IMR-90 (cell line): ENCODE measurements at places on chromosomes 2 and 18. TPM values are rescaled to one million over a fixed set of nuclear protein-coding genes. Genes with fewer than 3 reads are reported as not detected.

Gene GNAL
- 0.28 and 0.36 TPM in 2 replicates for total RNA-seq

- no peaks in the 10 kb centered on the region for H3K4me1 ChIP-seq
- no peaks in the 10 kb centered on the region for H3K36me3 ChIP-seq
- DNase-seq: no peak
- no peaks in the 10 kb centered on the region for H3K27me3 ChIP-seq
- no peak overlapping the region for H3K27ac ChIP-seq
- H3K4me3 ChIP-seq: no peak overlapping the region
Measured at GRCh38 chr18:31396796-31397612, 20.4 kb downstream of the DSG4 start.

Gene TUBA3E
- total RNA-seq: not detected in 2 replicates

DNA sequence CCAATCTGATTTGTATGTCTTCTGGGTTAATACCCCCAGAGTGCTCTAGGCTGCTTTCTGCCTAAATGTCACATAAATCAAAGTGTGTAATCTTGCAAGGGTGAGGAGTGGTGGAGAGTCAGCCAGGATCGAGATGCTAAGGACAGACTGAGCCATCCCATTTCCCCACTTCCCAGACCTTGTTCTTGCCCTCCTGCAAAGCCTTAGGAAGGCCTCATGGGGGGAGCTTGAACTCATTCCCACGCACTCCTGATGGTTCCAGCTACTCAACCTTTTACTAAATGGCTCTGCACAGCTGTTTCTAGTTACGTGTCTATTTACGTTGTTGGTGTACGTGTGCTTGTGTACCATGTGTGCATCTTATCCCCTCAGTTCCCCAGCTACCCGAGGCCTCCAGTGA, 423.6 kb upstream of the TNP1 start:
- DNase-seq: peak; percentile 20
- H3K4me1 ChIP-seq: peaks cover 27% of the 10 kb centered on the region
- no peak overlapping the region for H3K4me3 ChIP-seq
- no peaks in the 10 kb centered on the region for H3K27me3 ChIP-seq

Gene MAB21L4
- not detected in 2 replicates for total RNA-seq

- H3K36me3 ChIP-seq: peaks cover 2% of the 10 kb centered on the region; the same call in 1 of the 2 replicates
- H3K4me1 ChIP-seq: no peaks in the 10 kb centered on the region
- DNase-seq: no peak
- no peak overlapping the region for H3K4me3 ChIP-seq
Measured at GRCh38 chr2:226813148-226813701, 13.6 kb upstream of the IRS1 start.

DNA sequence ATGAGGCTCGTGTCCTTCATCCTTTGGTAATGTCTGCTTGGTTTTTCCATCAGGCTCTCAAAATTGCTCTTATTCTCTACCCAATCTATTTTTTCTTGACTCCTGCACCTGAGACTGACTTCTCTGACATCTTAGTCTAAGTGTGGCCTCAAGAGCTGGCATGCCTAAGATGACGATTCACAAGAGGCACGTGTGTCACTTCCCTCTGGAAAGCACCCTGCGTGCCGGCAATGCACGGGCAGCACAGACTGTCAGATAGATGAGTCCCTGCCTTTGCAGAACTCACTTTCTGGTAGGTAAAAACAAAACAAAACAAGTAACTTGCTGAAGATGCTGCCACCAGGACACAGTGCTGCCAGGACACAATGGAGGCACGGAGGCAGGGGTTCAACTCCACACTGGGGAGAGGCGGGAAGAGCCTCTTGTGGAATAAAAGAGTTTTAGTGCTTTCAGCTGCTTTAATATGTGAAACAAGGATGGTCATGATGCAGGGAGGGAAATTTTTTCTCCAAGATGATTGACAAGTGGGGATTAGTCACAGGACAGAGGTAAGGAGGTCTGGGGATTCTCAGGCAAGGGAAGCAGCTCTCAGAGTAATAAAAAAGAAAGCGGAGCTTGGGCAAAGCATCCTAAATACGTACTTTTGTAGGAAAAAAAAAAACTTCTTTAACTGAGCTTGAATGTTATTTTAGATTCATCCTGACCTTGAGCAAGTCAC, 27.3 kb downstream of the CYB5A start:
- no peak overlapping the region for H3K4me3 ChIP-seq
- H3K4me1 ChIP-seq: peaks cover 1% of the 10 kb centered on the region
- peaks cover 6% of the 10 kb centered on the region; the same call in 1 of the 2 replicates for H3K36me3 ChIP-seq
- H3K27ac ChIP-seq: no peak overlapping the region

DNA sequence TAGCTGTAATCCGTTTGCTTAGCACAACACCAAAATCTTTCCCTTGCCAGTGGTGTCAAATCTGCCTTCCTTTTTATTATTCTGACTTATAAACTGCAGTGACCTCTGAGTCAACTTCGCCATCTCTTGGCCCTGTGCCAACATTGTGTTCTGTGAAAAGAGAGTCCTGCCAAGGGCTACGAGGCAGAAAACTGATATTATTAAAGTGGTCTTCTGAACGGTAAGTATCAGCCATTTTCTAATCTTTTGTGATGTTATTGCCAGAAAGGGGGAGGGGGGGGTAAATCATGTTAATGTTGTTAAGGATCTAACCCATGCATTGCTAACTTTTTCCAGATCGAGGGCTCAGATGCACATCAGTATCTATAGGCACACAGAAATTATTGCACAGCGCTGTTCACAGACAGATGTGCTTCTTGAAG, 121.5 kb upstream of the LTBP1 start:
- H3K27me3 ChIP-seq: no peaks in the 10 kb centered on the region
- H3K27ac ChIP-seq: no peak overlapping the region
- H3K36me3 ChIP-seq: no peaks in the 10 kb centered on the region
- H3K4me1 ChIP-seq: peaks cover 8% of the 10 kb centered on the region
- peak; percentile 25 for DNase-seq
- no peak overlapping the region for H3K4me3 ChIP-seq

DNA sequence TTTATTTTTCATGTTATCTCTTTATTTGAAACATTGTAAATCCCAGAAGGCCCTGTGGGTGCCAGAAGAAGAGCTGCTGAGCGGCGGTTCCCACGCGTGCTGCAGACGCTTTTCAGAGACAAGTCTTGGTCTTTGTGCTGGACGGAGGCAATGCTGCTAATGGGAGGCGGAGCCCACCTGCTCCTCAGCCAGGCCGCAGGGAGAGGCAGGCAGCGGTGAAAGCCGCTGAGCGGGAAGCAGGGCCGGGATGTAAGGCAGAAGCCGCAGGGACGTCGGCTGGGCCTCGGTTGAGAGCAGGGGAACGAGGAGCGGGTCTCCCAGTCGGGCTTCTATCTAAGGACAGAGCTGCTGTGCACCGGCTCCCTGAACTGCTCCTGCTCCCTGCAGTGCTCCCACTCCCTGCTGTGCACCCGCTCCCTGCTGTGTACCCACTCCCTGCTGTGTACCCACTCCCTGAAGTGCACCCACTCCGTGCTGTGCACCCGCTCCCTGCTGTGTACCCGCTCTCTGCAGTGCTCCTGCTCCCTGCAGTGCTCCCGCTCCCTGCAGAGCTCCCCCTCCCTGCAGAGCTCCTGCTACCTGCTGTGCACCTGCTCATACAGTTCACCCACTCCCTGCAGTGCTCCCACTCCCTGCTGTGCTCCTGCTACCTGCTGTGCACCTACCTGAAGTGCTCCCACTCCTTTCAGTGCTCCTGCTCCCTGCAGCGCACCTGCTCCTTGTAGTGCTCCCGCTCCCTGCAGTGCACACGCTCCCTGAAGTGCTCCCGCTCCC, 16.4 kb downstream of the TMEM18 start:
- no peak for DNase-seq
- peaks cover 2% of the 10 kb centered on the region; the same call in 1 of the 2 replicates for H3K36me3 ChIP-seq
- H3K27me3 ChIP-seq: peaks cover 7% of the 10 kb centered on the region
- no peaks in the 10 kb centered on the region for H3K4me1 ChIP-seq
- H3K4me3 ChIP-seq: no peak overlapping the region

Gene RGPD3
- 0.18 and 0.56 TPM in 2 replicates for total RNA-seq

DNA sequence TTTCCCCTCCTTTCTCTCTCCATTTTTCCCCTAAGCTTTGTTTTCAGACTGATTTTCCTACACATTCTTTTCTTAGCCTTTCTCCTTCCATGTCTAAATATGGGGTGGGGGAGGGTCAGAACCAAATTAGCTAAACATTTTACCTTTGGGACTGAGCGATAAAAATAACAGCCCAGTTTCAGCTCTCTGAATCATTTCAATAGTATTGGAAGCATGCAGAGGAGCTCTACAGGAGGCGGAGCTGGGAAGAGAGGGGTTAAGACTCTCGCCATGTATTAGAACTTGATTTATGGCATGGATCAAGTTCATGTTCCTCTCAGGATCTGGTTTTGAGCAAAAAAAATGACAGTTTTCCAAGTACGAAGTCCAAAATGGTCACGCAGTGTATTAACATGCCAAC, 109.1 kb downstream of the CPO start:
- no peaks in the 10 kb centered on the region for H3K36me3 ChIP-seq
- no peaks in the 10 kb centered on the region for H3K27me3 ChIP-seq
- H3K4me1 ChIP-seq: peaks cover 5% of the 10 kb centered on the region
- H3K4me3 ChIP-seq: no peak overlapping the region
- peak; percentile 12 for DNase-seq

DNA sequence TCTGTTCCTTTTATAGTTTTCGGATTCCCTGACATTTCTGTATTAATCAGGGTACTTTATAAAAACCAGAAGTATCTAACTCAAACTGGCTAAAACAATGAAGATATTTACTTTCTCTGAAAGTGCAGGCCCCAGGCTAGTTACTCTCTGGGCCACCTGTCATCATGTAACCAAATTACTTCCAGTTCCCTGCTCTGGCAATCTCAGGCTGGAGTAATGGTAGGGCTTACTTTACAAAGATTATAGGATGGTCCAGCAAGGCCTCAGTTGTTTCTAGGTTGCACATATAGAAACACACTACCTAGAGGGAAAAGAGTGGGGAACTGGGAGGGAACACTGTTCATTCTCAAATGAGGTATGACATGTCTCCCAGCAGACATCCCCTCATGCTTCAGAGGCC, 74.8 kb downstream of the CHST9 start:
- no peak overlapping the region for H3K27ac ChIP-seq
- H3K36me3 ChIP-seq: no peaks in the 10 kb centered on the region
- no peak overlapping the region for H3K4me3 ChIP-seq
- no peaks in the 10 kb centered on the region for H3K4me1 ChIP-seq
- no peak for DNase-seq
- H3K27me3 ChIP-seq: no peaks in the 10 kb centered on the region

Gene RNF103
- 5.6 and 10.0 TPM in 2 replicates for total RNA-seq

- no peak for DNase-seq
- peaks cover 59% of the 10 kb centered on the region for H3K36me3 ChIP-seq
- no peak overlapping the region for H3K27ac ChIP-seq
- no peaks in the 10 kb centered on the region for H3K27me3 ChIP-seq
Measured at GRCh38 chr2:97760480-97761049, 47.2 kb downstream of the ZAP70 start.

- no peak overlapping the region for H3K4me3 ChIP-seq
- no peak for DNase-seq
- no peaks in the 10 kb centered on the region for H3K36me3 ChIP-seq
Measured at GRCh38 chr2:222296311-222296741, 2.5 kb downstream of the PAX3 start.

Gene SGPP2
- total RNA-seq: not detected in 2 replicates

DNA sequence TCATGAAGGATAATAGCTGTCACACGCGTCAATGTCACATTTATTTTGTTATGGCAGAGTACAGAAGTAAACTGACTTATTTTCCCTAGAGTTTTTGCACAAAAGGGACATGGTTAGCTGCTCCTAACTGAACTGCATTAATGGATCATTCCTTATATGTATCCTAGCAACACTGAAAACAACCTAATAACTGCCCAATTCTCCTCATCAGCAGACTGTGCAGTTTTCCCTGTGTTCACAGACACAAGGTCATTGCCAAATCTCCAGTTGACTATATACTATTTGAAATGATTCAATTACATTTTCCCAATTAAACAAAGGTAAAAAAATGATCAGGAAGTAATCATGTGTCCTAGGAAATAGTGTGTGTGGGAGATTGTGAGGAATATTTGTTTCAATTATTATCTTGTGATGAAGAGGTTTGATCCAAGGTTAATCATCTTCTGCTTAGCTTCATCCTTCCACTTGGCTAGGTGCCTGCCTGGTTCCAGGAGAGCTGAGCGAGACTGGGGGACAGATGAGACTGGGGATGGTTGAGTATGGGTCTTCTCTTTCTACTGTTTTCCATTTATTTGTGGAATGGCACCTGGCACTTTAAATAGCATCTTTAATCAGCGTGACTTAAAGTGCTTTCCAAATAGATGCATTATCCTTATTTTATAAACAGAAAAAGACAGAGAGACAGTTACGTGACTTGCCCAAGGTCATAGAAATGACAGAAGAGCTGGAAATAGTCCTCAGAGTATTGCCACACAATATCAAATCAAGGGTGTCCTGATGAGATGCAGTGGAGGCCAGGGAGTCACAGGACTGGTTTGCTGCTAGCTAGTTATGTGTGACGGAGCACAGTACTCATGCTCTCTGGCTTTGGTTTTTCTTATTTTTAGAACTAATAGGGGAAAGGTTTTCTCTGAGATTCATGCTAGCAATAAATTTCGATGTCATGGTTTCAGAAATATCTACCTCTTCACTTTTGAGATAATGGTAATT, 335.6 kb downstream of the PIK3C3 start:
- no peaks in the 10 kb centered on the region for H3K4me1 ChIP-seq
- no peak for DNase-seq
- no peaks in the 10 kb centered on the region for H3K36me3 ChIP-seq
- H3K27me3 ChIP-seq: no peaks in the 10 kb centered on the region
- no peak overlapping the region for H3K27ac ChIP-seq

Gene FLACC1
- total RNA-seq: 0.54 and 0.56 TPM in 2 replicates
